Activated CD8-positive, alpha-beta T cell treated with anti-CD3 and anti-CD28 coated beads, Interleukin-2, amount 10 ng/mL, durations not matched to agents 7 days and 5 days (primary cell): ENCODE measurements at places on chromosomes 16 and 17.

DNA sequence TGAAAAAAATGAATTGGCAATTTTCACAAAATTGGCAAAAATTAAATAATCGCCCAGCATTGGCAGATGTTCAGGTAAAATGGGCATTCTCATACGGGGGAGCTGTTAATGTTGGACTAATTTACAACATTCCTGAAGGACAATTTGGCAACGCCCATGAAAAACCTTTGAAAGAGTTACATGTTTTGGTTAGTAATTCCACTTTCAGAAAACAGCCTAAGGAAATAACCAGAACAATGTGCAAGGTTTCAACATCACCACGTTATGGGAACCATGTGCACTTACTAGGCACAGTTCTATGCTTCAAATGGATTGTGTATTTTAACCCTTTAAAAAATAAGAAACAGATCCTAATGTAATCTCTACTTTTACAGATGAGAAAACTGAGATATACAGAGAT lies 62.7 kb downstream of the CDYL2 start:
- DNase-seq = no peak

GRCh38 chr17:73311428-73311780 lies 397 bp downstream of the CDC42EP4 start:
- DNase-seq = peak; percentile 22

GRCh38 chr17:38693700-38694329 lies 11.3 kb upstream of the MLLT6 start:
- no peak for DNase-seq

GRCh38 chr17:82222816-82223215 lies 6.0 kb upstream of the SLC16A3 start:
- no peak for DNase-seq

DNA sequence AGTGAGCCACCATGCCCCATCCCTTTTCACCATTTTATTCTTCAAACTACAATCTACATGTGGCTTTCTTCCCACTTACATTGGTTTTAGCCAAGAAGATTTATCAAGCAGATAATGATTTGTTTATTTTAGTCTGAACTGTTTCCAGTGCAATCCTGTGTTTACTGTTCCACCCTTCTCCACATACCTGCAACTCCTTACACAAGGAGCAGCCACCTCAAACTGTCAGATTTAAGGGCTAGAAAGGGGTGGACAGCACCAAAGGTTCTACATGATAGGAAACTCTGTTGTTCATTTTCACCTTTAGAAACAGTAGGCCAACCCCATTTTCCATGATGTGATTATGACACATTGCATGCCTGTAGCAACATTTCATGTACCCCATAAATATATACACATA lies 1.9 kb downstream of the RUNDC1 start:
- DNase-seq = no peak

DNA sequence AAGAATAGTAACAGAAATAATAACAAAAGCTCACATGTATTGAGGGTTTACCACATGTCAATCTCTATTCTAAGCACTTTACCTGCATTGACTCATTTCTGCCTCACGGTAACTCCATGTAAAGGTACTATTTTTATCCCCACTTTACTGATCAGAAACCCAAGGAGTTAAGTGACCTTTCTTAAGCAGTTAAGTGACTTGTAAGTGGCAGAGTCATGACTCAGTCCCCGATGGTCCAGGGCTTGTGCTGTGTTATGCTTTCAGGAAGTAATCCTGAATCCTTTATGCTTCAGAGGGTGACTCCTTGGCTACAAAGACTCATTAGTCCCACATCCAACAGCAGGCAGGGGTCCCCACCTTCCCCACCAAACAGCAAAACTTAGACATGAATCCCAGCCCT lies 66.5 kb downstream of the MRM1 start:
- DNase-seq = no peak

- no peak for DNase-seq
Observed at GRCh38 chr17:49956780-49957179, 12.2 kb upstream of the DLX4 start.

DNA sequence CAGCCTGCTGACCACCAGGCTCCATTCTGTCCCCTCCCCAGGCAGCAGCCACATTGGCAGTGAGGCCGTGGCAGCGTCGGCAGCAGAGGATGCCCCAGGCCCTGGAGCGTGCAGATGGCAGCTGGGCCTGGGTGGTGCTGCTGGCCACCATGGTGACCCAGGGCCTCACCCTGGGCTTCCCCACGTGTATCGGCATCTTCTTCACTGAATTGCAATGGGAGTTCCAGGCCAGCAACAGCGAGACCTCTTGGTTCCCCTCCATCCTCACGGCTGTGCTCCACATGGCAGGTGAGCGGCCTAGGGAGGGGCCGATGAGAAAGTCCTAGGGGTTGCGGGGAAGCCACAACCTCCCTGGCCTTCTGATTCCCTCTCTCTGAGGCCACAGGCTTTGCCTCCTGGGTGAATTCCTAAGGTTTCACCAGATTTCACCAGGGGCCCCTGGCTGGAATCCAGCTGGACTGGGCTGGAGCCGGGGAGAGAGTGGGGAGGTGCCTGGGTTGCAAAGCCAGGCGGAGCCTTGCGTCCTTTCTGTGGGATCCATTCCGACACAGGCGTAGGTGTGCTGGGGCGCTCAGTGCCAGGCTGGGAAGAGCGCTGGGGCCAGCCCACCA lies 5.9 kb downstream of the SLC16A5 start:
- DNase-seq = no peak

- DNase-seq = no peak
Observed at GRCh38 chr16:50259334-50260205, 6.8 kb upstream of the ADCY7 start.

DNA sequence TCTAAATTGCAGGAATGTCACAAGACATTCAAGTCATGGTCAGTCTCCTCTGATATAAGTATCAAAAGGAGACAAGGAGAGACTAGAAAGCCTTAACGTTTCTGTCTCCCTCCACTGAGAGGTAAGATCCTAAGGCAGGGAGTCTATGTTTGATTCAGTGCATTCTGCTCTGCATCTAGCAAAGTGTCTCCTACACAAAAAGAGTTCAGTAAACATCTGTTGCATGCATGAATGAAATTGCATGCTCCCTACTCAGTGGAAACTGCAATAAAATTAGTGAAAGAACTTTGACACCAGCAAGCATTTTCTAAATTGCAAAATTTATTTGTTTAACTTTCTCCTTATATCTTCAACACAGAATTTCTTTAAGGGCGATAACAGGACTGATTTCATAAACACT lies 111.1 kb downstream of the ADAMTS18 start:
- DNase-seq = no peak

- no peak for DNase-seq
Observed at GRCh38 chr17:27422601-27423000, 33.6 kb upstream of the KSR1 start.

- DNase-seq = no peak
Observed at GRCh38 chr17:82492643-82493225, 26.8 kb upstream of the FOXK2 start.

GRCh38 chr17:75272848-75273184 lies 1.8 kb upstream of the MIF4GD start:
- DNase-seq = no peak

DNA sequence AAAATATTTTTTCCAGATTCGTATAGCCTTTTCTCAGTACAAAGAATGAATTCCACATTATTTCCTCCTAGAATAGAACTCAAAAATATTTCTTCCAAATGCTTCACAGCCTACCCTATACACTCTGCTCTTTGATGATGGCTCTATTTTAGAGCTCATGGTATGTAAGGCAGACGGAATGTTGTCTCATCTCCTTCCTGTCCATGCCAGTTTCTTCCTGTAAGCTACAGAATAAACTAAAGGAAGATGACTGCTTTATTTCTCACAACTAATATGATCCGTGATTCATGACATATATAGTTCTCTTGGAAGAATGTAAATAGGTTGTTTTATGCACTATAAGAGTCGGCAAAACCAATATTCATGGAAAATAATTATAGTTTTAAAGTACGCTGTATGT lies 723.1 kb downstream of the CDH11 start:
- no peak for DNase-seq

GRCh38 chr16:85435286-85435685 lies 177.8 kb upstream of the GSE1 start:
- no peak for DNase-seq

GRCh38 chr16:51416926-51417325 lies 265.9 kb upstream of the SALL1 start:
- DNase-seq = no peak

DNA sequence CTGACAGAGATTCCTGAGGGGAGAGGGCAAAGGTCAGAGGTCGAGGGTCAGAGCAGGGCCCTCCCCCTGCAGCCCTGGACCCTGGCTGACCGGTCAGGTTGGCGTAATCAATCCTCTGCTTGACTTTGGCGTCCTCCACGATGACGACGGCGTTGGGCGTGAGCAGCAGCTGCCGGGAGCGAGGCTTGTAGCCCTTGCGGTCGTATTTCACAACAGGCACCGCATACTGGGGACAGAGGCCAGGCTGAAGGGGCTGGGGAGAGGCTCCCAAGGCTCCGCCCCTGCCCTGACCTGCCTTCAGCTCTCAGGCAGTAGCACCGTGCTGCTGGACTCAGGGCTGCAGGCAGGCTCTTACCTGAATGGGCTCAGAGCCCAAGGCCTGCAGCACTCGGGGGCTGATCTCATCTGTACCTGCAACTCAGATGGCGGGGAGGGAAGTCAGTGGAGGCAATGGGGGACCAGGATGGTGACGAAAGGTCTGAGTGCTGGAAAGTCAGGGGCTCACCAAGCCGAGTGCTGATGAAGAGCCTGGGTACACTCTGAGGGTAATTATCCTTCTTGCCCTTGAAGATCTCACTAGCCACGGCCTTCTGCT lies 12.0 kb upstream of the CRK start:
- DNase-seq = no peak

DNA sequence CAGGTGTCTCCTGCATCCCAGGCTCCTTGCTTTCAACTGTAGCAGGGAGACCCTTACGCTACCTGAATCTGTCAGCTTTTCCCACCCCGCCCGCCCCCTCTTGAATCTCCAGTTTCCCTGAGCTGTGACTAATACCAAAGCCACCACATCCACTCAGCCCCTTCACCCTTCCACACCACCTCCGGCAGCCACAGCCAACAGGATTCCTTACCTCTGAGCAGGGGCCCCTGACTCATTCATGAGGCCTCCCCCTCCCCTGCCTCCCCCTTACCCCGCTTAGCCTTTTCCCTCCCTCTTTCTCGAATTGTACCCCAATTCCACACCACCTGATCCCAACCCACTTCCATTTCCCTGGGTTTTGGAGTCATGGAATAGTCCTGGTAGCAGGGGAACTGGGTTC lies 2.3 kb downstream of the STX1B start:
- no peak for DNase-seq

DNA sequence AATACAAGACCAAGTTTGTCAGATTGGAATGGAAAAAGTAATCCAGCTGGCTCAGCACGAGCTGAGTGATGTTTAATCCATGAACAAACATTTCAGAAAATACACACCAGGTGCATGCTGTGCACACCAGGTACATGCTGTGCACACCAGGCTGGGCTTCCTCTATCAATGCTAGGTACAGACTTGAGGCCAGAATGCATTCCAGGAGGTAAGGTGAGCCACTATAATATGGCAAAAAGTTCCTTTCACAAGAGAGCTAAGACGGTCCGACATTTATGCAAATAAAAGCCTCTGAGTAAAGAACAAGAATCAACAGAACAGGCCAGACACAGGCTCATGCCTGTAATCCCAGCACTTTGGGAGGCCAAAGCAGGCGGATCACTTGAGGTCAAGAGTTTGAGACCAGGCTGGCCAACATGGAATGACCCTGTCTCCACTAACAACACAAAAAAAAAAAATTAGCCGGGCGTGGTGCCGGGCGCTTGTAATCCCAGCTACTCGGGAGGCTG lies 128.2 kb downstream of the ZNF778 start:
- DNase-seq = no peak

DNA sequence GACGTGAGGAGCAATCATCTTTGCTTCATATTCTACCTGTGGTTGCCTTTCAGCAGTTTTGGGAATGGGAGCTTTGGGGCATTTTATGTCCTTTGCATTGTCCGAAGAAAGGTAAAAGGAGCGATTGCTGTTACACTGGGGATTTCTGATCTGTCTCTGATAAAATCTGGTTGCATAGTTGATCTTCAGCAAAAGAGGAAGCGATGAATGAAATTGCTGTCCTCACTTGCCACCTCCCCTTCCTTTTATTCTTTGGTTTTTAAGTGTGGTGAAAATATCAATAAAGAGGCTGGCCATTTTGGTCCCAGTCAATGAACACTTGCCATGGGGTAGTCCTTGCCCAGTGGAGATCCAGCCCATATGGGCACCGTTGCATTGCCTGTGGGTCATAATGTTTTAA lies 236.8 kb downstream of the MSI2 start:
- no peak for DNase-seq

DNA sequence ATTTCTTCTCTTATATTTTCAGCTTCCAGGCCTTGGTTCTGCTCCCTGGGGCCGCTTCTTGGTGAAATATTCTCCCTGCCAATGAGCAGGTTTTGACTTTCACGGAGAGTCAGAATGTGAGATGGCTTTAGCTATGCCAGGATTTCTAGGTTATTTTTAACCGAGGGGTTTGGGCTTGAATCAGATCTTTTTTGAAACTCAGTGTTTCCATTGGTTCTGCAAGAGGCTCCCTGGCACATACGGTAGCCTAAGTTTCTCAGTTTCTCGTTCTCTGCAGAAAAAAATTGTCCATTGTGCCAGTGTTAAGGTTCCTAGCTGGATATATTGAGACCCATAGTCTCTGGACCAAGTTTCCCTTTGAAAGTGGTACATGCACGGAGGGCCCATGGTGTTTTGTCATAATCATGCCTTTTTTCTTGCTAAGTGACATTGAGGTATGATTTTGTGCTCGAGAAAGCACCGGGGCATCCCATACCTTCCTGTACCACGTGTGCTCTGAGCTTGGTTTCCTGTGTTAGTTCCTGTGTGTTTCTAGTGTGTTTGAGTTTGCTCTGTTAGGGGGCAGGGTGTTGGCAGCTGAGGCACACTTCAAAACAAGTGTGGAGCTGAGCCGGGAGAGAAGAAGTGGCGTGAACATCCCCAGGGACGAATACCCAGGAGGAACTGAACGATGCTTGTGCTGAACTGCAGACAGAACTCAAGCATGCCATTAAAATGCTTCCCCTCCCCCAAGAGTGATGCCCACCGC lies 127.2 kb downstream of the HS3ST3B1 start:
- DNase-seq = peak; percentile 75

DNA sequence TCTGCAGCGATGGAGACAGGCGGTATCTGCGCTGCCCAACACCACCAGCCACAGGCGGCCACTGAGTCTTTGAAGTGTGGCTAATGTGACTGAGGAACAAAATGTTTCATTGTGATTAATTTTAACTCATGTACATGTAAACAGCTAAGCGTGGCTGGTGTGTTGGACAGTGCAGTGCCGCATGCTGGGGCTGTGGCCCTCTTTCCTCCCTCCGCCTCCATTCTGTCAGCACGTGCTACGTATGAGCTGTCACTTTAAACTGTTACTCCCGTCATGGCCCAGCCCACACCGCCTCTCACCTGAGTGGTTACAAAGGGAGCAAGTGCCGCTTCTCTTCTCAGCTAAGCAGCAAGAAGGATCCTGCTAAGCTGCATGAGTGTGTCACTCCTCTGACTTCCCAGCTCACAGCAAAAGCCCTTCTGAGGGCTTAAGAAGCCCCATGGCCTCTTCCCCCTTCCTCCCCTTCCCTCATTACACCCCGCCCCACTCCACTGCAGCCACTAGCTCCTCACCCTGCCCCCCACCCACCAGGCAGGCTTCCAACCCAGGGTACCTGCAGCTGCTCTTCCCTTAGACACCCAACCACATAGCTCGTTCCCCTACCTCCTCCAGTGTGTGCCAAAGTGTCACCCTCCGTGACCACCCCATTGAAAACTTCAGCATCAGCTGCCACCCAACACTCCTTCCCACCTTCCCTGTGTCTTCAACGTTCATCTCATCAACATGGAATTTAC lies 15.0 kb downstream of the HASPIN start:
- DNase-seq = peak; percentile 73

GRCh38 chr17:16916557-16916920 lies 55.4 kb downstream of the TNFRSF13B start:
- DNase-seq = no peak

- no peak for DNase-seq
Observed at GRCh38 chr16:67871256-67871655, 1.6 kb upstream of the EDC4 start.
